RPMI7951 (cell line): ENCODE measurements at places on chromosomes 12 and 14. TPM values are rescaled to one million over a fixed set of nuclear protein-coding genes. Genes with fewer than 3 reads are reported as not detected.

GRCh38 chr14:100176811-100177327 is 17.4 kb upstream of the DEGS2 start:
- DNase-seq, result no peak

- no peak for DNase-seq
These were observed 4.6 kb upstream of the CYP46A1 start for GRCh38 chr14:99679543-99679942.

DNA sequence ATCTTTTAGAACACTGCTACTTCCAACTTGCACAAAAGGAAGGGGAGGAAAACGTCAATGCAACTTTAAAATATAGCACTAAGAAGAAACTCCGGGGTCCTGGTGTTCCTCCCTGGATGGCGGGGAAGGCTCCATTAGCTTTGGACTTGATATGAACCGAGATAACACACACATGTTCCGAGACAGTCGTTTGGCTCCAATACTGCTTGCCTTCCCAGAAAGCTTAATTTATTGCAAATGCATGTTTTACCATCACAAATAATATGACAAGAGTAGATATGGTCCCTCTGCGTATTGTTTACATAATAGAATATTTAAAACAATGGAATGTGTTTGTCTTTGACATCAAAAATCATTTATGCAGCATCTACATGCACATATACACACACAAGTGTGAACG is 87.6 kb upstream of the CLMN start:
- DNase-seq, result no peak

DNA sequence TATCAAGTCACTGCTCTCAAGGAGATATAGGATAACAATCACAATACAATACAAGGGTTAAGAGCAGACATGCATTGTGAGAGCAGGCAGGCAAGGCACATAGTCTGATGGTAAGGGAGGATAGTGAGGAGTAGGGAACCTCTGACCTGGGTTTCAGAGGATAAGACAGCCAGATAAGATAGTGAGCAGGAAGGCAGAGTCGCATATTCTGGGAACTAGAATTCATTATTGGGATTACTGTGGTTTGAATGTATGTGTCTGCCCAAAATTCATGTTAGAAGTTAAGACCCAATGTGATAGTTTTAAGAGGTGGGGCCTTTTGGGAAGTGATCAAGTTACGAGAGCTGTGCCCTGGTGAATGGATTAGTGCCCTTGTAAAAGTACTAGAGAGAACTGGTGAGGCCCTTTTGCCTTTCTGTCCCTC is 14.4 kb upstream of the ATF1 start:
- DNase-seq, result no peak

- no peak for DNase-seq
These were observed 129.9 kb downstream of the GRIP1 start for GRCh38 chr12:66549050-66549389.

Gene PYGL
- total RNA-seq, result 40.2 and 48.3 TPM in 2 replicates

Gene TCL1A
- total RNA-seq, result not detected in 2 replicates

Gene KRT85
- not detected in 2 replicates for total RNA-seq

Gene KRT73
- total RNA-seq, result not detected in 2 replicates
